ENCODE measurements at places on chromosomes 1 and 21.

- no peak for DNase-seq
These were observed 3.3 kb downstream of the KLHL21 start for GRCh38 chr1:6599141-6599975.

GRCh38 chr1:46298387-46298786 lies 5.0 kb downstream of the LRRC41 start:
- no peak for DNase-seq

DNA sequence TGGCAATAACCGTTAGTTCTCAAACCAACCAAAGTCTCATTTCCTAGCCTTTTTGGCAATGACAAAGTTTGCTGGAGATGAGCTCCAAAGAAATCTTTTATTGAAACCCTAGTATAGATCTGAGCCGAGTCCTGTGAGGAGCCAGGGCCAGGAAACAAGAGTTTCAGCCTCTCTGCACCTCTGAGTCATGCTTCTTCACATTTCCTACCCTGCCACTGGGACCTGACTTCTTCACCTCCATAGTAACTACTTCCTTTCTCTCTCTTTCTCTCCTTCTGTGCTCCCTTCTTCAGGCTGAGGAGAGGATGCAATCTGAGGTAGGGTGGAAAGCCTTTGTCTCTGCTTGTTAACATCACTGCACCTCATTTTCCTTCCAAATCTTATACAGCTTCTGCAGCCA lies 38.7 kb upstream of the IPO9 start:
- DNase-seq = no peak

- DNase-seq = no peak
These were observed 294.4 kb upstream of the PLXNA2 start for GRCh38 chr1:208538587-208538986.
